ENCODE measurements at places on chromosomes 7 and 10. TPM values are rescaled to one million over a fixed set of nuclear protein-coding genes. Genes with fewer than 3 reads are reported as not detected.

GRCh38 chr7:149707448-149707886, 65.9 kb downstream of the ZNF467 start:
- no peak for DNase-seq
- no peaks in the 10 kb centered on the region for H3K4me1 ChIP-seq
- peaks cover 21% of the 10 kb centered on the region for H3K36me3 ChIP-seq

GRCh38 chr10:105042906-105043552, 401.9 kb downstream of the SORCS3 start:
- H3K4me1 ChIP-seq, result no peaks in the 10 kb centered on the region
- no peak for DNase-seq

GRCh38 chr7:8724080-8724718, 290.8 kb downstream of the NXPH1 start:
- H3K27me3 ChIP-seq, result no peaks in the 10 kb centered on the region
- H3K27ac ChIP-seq, result no peak overlapping the region
- H3K36me3 ChIP-seq, result no peaks in the 10 kb centered on the region
- no peak overlapping the region for H3K4me3 ChIP-seq
- H3K4me1 ChIP-seq, result no peaks in the 10 kb centered on the region
- no peak for DNase-seq

The MSMB gene
- total RNA-seq, result not detected

DNA sequence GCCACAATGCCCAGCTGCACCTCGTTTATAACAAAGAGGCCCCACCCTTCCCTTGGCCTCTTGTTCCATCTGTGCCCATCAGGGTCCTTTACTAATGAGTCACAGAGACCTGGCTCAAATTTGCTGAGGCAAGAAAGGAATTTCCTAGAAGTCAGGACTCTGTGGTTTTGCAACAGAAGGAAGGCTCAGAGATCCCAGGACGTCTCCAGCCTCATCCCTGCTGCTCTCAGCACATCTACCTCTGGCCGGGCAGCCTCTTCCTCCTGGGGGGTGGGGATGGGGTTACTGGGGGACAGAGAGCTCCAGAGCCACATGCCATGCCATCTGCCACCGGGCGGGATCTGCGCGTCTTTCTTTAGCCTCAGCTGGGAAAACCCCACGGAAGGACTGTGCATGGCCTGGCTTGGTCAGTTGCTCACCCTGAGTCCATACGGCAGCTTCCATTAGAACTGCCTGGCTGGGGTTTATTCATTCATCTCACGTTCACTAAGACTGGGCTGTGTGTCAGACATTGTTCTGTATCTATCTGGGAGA, 41.9 kb upstream of the PSMG3 start:
- H3K4me3 ChIP-seq, result no peak overlapping the region
- H3K36me3 ChIP-seq, result no peaks in the 10 kb centered on the region
- DNase-seq, result no peak
- peaks cover 7% of the 10 kb centered on the region for H3K27me3 ChIP-seq

Data from natural killer cell treated with Interleukin-12 subunit alpha and Interleukin-12 subunit beta and Interleukin-15 and Interleukin-18, amount 100 ng/mL, for 72 hours (primary cell).